ENCODE measurements at places on chromosomes 1 and 21. TPM values are rescaled to one million over a fixed set of nuclear protein-coding genes. Genes with fewer than 3 reads are reported as not detected.

WNT3A gene
- not detected for total RNA-seq

FCRL2 gene
- total RNA-seq: not detected

SWT1 gene
- 61.3 TPM for total RNA-seq

SPATA45 gene
- not detected for total RNA-seq

PDZK1IP1 gene
- not detected for total RNA-seq

ARHGEF11 gene
- total RNA-seq: 38.4 TPM

TLR5 gene
- total RNA-seq: 1.7 TPM

CNIH3 gene
- 18.2 TPM for total RNA-seq

CD1E gene
- total RNA-seq: not detected

SH2D1B gene
- not detected for total RNA-seq

NHLH1 gene
- total RNA-seq: 0.62 TPM

SLC16A4 gene
- total RNA-seq: 5.8 TPM

TEX38 gene
- total RNA-seq: not detected

STYXL2 gene
- total RNA-seq: 0.16 TPM

ZMYND12 gene
- total RNA-seq: not detected

PRDM16 gene
- 6.7 TPM for total RNA-seq

AKNAD1 gene
- 1.7 TPM for total RNA-seq

SLC5A3 gene
- 73.0 TPM for total RNA-seq

MTARC2 gene
- total RNA-seq: 7.8 TPM

All from occipital lobe (tissue), 3 donors.